ENCODE measurements at places on chromosomes 3 and 15.

- no peak for DNase-seq
These were observed 9.5 kb downstream of the CYP19A1 start for GRCh38 chr15:51328926-51329325.

DNA sequence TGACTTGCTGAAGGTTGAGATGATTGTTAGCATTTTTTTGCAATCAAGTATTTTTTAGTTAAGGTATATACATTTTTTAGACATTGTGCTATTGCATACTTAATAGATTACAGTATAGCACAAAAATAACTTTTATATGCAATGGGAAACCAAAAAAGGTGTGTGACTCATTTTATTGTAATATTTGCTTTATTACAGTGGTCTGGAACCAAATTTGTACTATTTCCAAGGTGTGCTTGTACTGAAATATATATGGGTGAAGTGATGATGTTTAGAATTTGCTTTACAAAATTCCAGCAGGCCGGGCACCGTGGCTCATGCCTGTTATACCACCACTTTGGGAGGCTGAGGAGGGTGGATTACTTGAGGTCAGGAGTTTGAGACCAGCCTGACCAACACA, 29.1 kb upstream of the TBC1D23 start:
- DNase-seq: no peak

DNA sequence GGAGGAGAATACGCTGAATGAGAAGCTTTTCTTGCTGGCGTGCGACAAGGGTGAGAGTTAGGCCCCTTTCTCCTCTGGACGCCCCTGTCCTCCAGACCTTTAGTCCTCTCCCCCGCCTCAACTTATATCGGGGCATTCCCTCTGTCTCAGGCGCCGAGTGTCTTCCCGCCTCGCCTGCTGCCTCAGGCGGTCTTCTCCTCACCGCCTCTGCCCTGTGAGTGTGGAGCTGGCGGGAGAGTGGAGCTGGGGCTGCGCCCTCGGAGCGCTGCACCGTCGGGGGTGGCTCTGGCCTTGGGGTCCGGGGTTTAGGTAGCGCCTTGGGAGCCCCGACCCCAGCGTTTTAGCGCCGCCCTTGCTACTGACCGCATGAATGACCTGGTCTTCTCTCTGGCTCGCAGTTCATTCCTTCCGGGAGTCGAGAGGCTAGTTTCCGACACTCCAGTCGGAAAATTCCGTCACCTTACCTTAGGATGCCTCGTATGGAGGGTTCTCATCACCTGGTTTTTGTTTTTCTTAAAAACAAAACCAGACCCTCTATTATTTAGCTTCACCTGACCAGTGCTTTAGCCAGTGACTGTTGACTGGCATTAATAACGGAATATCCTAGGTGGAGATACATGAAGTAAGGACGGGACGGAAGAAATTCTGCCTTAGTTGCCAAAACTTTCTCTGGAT, 985 bp downstream of the TRPC1 start:
- DNase-seq: peak; percentile 30

- no peak for DNase-seq
These were observed 168.8 kb downstream of the ECT2 start for GRCh38 chr3:172919297-172919683.

DNA sequence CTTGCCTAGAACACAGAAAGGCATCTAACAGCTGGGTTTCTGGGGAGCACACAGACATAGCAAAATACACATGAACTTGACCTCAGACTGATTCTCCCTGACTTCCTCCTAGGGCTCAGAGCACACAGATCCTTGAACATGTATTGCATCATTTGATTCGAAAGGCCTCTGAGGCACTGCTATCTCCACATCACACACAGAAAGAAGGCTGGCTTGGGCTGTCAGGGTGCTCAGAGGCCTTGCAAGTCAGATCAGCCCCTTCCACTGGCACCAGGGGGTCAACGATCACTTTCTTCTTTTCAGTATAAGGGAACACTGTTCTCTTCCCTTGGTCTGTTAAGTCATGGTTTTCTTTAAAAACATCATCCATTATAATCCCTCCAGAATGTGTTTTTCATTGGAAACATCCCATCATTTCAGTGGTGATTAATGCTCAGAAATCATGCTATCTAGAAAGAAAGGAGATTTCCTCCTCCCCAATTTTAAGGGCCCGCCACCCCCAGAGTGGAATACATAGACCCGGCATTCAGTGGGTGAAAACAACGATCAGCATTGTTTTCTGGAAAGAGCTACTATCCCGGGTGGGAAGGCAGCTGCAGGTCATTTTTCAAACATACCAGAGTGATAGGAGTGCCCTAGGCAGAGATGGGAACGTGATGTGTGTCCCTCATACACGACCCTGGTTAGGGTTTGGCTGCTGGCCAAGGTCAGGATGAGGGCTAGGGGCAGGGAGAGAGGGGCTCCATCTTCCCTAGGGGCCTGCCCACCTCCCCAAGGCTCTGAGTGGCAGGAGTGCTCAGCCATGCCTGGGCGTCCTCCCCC, 253.3 kb upstream of the LYSMD4 start:
- peak; percentile 23 for DNase-seq

DNA sequence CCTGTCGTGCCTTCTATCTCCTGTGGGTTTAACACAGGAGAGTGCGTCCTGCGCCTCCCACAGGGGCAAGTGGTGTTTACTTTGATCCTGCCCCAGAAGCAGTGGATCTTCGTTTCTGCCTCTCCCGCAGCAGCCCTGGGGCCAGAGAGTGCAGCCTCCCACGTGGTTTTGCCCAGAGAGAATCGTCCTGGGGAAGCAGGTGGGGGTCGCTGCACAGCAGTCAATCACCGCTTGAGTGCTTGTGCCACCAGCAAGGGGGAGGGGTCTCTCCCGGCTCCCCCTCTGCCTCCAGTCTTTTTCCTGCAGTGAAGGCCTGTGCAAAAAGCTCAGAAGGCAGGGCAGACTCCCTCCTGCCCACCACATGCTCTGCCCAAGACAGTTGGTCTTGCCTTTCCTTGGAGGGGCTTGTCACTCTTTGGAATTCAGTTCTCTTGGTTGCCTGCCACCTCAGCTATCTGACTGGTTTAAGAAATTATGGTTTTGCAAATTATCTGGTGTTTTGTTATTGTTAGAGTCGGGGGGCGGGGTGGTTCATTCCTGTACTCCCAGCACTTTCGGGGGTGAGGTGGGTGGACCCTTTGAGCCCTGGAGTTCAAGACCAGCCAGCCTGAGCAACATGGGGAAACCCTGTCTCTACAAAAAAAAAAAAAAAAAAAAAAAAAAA, 26.9 kb downstream of the STOML1 start:
- no peak for DNase-seq

DNA sequence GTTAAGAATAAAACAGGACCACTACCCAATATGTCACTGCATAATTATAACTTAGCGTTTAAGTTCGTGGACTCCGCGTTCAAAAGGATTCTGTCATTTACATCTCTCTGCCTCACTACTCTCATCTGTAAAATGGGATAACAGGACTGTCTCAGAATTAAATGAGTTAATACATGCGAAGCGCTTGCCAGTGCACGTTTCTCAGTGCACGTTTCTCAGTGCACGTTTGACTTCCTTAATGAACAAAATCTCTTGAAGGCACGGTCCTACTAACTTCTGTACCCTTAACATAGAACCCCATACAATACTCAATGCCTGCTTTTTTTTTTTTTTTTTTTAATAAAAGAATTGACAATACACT, 499 bp downstream of the RABL3 start:
- no peak for DNase-seq

DNA sequence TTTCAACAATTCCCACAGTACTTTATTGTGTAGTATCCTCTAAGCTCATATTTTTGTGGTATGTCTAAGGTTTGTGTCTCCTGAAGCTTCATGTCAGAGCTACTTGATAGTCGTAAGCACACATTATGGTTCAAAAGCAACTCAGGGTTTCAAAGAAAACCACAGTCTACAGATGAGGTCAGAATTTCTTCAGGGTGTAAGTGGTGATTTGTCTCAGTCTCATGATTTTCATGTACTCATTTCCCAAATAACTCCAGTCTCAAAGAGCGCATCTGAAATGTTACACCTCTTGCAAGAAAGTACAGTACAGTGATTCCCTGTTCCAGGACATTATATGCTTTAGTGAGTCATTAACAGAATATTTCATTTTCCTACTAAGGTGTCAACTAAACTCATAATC, 47.5 kb upstream of the SSR3 start:
- DNase-seq: no peak

Measured in right lobe of liver (tissue), 6 donors.